ENCODE measurements at places on chromosomes 12 and 14. TPM values are rescaled to one million over a fixed set of nuclear protein-coding genes. Genes with fewer than 3 reads are reported as not detected.

Gene MYH7
- total RNA-seq = 0.04 TPM

Gene PA2G4
- 244 TPM for total RNA-seq

Gene BIN2
- 226 TPM for total RNA-seq

Gene ASB2
- 21.1 TPM for total RNA-seq

Gene PKP2
- not detected for total RNA-seq

Gene GPD1
- 0.25 TPM for total RNA-seq

Gene GAS2L3
- 4.4 TPM for total RNA-seq

Gene COX6A1
- total RNA-seq = 323 TPM

DNA sequence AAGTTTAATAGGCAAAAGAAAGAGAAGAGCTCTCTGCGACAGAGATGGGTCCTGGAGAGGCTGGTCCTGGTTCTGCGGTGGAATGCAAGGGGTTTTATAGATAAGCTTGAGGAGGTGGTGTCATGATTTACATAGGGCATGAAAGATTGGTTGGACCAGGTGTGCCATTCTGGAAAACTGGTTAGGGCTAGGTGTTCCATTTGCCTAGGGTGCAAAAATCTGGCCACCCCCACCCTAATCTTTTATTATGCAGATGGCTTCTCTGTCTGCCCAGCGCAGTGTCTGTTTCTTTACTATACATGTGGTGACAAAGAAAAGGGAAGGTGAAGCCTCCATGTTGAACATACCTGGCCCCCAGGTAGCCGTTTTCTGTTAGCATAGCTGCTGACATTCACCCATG, 65.4 kb downstream of the ERC1 start:
- DNase-seq = no peak

- DNase-seq = no peak
Measured at GRCh38 chr12:31019976-31020375, 53.7 kb upstream of the DDX11 start.

GRCh38 chr12:109418848-109419480, 58.1 kb downstream of the KCTD10 start:
- DNase-seq = no peak

DNA sequence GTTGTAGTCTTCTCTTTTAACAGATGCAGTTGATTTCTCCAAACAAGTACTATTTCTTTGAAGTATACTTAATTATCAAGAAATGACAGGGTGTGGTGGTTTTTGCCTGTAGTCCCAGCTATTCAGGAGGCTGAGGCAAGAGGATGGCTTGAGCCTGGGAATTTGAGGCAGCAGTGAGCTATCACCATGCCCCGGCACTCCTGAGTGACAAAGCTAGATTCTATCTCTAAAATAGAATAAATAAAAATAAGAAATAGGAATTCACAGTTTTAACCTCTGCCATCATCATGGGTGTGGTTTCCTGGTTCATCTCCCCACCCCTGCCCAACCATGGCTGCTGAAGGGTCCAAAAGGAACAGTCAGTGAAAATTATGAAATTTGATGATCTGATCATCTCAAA, 290.2 kb upstream of the FLRT2 start:
- no peak for DNase-seq

- DNase-seq = no peak
Measured at GRCh38 chr12:1179128-1179527, 188.1 kb downstream of the ERC1 start.

- no peak for DNase-seq
Measured at GRCh38 chr12:70849265-70849960, 71.1 kb downstream of the PTPRR start.

DNA sequence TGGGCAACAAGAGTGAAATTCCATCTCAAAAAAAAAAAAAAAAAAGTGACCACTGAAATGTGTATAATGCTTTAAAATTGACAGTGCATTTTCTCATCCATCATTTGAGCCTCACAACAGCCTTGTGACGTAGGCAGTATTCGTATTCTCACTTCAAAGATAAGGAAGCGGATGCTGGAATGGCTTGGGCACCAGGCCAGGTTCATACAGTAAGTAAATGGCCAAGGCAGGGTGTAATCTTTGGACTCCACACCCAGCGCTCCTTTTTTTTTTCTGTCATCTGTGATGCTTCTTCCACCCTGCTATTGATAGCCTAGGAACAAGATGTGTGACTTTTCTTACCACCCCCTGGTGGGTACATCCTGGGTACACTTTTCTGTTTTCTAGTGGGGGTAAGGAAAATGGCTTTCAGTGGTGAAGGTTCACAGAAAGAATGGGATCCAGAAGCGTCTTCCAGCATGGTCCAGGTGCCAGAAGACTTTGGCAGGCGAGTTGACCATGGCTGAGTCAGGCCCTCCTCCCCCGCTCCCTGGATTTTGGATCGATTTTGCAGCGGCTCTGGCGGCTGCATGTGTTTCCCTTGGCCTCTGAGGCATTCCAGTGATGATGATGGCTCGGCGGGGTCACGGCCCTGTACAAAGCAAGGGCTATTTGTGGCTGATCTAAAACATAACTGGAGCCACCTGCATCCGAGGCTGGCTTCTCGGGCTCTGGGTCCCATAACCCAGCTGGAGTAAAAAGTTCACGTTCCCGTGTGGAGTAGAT, 110.6 kb downstream of the CACNA1C start:
- no peak for DNase-seq

- no peak for DNase-seq
Measured at GRCh38 chr14:30532264-30532663, 26.7 kb upstream of the G2E3 start.

DNA sequence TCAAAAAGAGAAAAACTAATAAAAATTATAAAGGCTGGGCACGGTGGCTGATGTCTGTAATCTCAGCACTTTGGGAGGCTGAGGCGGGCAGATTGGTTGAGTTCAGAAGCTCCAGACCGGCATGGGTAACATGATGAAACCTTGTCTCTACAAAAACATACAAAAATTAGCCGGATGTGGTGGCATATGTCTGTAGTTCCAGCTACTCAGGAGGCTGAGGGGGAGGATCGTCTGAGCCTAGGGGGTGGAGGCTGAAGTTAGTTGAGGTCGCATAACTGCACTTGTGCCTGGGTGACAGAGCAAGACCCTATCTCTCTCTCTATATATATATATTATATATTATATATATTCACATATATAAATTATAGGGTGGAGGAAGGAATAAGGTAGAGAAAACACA, 32.5 kb upstream of the ANO2 start:
- no peak for DNase-seq

DNA sequence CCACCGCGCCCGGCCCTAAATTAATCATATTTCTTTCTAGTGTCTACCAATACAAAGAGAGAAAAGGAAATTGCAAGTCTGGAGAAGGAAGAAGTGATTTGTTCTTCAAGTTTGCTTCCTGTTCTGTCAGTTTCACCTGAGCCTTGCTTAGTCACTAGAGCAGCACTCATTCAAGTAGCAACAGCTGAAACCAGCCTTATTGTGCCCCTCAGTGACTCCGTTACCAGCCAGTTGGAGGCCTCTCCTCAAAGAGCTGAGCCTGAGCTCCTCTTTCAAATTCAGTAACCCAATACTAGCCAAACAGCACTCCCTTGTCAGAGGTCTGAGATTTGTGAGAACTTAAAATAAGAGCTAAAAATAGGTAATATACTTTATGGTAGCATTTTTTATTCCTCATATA, 17.4 kb downstream of the PAWR start:
- DNase-seq = no peak

DNA sequence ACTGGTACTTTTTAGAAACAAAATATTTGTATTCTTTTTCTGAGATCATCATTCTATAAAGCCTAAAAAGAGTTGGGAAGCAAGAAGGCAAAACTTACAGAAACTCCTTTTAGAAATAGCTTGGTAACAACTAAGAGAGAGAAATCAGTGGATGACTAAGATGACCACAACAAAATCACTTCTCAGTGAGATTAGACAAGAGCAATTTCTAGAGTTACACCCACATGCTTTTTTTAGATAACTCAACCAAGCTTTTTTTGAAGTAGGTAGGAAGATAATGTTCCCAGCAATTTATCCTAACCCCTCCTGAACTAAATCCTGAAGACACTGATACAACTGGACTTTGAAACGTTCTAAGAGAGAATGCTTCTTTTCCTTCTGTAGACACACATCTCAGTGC, 576.4 kb downstream of the SLC6A15 start:
- no peak for DNase-seq

DNA sequence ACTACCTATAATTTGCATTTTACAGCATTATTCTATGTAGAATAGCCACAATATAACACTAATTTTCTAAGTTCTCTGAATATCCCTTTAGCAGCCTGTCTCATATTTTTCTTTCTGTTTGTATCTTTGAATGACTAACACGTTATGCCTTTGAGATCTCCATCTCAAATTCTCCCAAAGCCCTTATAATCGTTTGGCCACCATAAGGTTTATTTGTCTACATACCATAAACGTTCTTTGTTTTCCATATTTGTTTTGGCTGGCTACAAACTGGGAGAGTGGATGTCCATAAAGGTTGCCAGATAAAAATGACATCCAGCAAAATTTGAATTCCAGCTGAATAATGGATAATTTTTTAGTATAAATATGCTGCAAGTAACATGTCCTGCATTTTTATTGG, 203.7 kb downstream of the STXBP6 start:
- DNase-seq = no peak

GRCh38 chr14:86766469-86766868, 1226.5 kb downstream of the GALC start:
- no peak for DNase-seq

All from activated CD4-positive, alpha-beta T cell treated with anti-CD3 and anti-CD28 coated beads, Interleukin-2, amount 10 ng/mL, durations not matched to agents 7 days and 5 days (primary cell).